ENCODE measurements at places on chromosomes 1 and 21.

- peak; percentile 86 for DNase-seq
Measured at GRCh38 chr1:206706298-206706791, 21.6 kb downstream of the MAPKAPK2 start.

DNA sequence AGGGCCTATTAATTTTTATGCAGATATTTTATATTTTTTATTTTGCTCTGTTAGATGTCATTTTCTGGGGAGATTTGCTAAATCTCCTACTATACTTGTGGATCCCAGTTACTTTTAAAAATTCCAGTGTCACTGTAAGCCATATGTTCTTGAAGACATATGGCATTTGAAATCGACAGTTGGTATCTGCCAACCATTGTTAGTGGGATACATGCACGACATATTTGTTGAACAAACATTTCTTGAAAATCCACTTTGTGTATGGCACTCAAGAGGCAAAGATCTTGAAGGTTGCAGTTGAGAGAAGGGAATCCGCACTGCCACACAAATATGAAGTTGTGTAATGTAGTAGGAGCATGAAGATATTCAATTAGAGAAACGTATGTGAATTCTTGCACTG is 287.7 kb downstream of the HHAT start:
- no peak for DNase-seq

- no peak for DNase-seq
Measured at GRCh38 chr1:10583641-10584040, 108.9 kb downstream of the PEX14 start.

- no peak for DNase-seq
Measured at GRCh38 chr1:227315629-227316346, 2.5 kb downstream of the CDC42BPA start.

DNA sequence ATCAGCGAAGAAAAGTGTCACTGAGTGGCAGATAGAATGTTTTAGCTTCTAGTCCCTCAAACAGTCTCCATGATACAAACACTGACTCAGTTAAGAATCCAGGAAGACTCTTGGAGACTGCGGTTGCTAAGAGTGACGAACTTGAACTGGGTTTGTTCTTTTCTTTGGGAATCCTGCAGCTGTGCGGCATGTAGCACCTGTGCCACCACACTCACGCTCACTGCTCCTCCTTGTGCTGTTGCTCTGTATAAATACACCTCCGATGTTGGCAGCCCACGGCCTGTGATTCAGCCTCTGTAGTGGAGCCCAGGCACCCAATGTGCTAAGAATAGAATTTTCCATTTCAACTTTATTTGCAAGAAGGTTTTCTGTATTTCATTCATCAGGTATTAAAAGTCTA is 5.5 kb upstream of the PPIE start:
- DNase-seq, result peak; percentile 20

- DNase-seq, result peak; percentile 64
Measured at GRCh38 chr21:44517175-44517899, 22.7 kb downstream of the KRTAP10-1 start.

- no peak for DNase-seq
Measured at GRCh38 chr1:61620536-61620935, 104.4 kb downstream of the TM2D1 start.

- DNase-seq, result no peak
Measured at GRCh38 chr1:116133696-116134475, 22.7 kb downstream of the MAB21L3 start.

DNA sequence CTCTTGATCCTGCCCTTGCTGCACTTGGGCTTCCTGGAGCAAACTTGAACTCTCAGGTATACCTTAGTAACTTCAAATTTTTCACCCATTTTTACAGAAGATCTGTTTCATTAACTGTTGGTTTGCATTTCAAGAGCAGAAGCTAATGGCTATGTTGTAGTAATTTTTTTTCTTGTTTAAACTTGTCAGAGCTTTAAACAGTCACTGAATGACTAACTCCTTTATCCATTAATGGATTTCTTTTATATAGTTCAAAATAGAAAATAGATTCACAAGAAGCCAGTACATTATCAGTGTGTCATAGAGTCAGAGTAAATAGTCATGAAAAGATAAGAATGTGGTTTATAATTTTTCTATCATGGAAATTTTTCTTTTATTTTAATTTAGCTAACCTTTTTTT is 13.6 kb downstream of the SRSF11 start:
- no peak for DNase-seq

DNA sequence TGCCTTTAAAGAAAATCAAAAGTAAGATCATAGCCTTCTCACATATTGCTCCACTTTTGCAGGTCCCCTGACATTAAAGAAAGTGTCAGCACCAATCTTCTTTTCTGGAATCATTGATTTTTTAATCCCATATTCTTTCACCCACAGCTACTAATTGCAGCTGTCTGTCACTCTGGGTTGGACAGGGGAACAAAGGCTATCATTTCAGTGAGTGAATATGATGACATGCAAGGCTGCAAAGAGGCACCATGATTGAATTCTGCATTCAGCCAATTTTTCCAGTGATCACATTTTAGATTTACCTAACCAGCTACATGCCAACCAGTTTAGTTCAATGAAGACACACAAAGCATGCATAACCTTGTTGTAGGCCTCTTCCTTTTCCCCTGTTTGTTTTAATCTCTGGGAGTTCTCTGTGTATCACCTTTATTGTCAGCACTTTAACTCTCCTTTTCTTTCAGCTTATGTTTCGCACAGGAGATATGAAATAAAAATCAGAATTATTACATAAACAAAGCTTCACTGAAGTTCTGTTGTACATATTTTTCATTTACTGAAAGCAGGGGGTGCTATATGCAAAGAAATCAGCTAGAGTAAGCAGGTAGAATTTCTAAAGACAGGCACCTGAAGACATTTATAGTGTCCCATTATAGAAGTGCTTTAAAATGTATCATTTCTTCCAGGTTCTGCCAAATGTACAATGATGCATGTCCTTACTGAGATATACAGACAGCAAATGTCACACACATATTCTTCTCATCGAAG is 584.8 kb downstream of the PLA2G4A start:
- DNase-seq, result no peak

DNA sequence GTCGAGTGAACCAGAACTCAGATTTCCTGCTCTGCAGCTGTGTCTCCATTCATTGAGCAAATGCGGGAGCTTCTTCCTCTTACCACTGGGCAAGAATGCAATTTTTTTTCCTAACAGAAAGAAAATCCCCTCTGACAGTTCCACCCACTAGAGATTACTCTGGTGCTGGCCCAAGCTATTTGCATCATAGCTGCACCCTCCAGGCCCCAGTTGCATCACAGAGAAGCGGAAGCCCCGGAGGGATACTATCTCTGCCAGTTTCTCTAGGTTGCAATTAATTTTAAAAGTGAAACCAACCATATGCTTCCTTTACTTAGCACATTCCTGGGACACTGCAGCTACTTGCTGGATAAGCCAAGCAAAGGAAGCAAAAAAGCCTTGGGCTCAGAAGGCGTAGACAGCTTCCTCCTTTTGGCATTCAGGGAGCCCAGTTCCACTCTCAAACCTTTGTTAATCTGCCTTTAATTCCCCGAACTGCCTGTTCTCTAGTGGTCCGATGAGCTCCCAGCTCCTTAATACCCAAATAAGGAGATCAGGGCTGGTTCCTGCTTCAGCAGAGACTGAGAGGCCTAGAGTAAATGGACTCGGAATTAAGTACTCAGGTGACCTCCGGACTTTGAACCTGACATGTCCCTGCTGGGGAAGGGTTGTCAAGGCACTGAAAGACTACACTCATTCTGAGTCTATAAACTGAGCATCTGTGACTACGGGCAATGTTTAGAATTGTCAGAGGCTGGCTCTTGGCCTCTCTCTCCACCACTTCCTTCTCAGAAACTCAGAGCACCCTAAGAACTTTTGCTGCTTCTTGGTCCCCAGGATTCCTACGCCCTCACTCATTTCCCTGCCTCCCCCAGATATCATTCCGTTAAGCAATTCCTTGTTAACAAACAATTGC is 72.5 kb upstream of the TNFSF18 start:
- no peak for DNase-seq

DNA sequence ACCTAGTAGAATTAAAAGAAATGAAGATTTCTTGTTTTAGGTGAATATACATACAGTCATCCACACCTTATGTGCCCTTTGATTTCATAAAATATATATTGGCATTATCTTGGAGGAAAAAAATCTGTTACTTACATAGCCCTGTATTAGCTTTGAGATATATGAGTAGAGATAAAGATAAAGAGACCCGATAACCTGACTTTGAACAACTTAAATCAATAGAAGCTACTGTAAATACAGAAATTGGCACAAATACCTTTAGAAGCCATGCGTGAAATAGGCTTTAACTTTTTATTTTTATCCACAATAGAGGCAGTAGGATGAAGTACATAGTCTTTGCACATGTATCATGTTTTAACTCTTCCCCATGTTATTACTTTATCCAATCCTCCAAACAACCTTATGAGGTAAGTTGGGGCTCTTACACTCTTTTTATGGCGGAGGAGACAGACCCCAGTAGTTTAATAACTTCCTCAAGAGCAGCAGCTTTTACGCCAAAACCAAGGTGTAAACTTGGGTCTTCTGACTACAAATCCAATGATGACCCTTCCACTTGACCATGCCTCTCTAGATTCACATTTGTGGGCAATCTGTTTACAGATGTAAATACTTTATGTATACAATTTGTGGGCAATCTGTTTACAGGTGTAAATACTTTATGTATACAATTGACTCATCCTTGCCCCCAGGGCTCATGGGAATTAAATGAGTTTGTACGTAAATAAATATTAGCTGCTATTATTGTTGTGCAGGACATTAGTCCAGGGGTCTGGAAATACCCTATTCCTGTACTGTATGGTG is 2.1 kb downstream of the CD55 start:
- no peak for DNase-seq

Measured in activated CD4-positive, alpha-beta T cell treated with anti-CD3 and anti-CD28 coated beads for 48 hours (primary cell).